Activated CD4-positive, alpha-beta T cell treated with anti-CD3 and anti-CD28 coated beads, Interleukin-10, Interleukin-2, amounts not matched to agents 100 ng/mL and 50 ng/mL, durations not matched to agents 16 hours and 8 hours (primary cell): ENCODE measurements at places on chromosomes 6 and 20.

DNA sequence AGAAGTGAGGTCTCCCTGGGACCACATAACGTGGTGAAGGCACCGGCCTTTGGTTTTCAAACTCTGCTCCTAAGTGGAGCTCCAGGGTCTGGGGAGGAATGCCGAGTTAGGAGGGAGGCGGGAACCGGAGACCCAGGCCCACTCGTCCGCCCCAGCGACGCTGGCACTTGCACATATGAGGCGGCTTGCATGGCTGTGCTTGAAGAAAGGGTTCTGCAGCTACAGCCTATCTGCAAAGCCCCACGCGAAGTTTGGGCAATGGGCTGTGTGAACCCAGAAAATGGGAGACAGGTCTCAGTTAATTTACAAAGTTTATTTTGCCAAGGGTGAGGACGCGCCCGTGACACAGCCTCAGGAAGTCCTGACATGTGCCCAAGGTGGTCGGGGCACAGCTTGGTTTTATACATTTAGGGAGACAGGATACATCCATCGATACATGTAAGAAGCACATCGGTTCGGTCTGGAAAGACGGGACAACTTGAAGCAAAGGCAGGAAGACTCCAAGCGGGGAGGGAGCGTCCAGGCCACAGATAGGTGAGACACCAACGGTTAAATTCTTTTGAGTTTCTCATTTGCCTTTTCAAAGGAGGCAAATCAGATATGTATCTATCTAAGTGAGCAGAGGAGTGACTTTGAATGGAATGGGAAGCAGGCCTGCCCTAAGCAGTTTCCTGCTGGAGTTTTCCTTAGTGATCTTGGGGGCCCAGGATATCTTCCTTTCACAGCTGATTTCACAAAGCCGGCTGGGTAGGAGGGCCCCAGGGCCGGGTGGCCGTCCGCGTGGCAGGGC, 782 bp upstream of the PCMTD2 start:
- DNase-seq: no peak

DNA sequence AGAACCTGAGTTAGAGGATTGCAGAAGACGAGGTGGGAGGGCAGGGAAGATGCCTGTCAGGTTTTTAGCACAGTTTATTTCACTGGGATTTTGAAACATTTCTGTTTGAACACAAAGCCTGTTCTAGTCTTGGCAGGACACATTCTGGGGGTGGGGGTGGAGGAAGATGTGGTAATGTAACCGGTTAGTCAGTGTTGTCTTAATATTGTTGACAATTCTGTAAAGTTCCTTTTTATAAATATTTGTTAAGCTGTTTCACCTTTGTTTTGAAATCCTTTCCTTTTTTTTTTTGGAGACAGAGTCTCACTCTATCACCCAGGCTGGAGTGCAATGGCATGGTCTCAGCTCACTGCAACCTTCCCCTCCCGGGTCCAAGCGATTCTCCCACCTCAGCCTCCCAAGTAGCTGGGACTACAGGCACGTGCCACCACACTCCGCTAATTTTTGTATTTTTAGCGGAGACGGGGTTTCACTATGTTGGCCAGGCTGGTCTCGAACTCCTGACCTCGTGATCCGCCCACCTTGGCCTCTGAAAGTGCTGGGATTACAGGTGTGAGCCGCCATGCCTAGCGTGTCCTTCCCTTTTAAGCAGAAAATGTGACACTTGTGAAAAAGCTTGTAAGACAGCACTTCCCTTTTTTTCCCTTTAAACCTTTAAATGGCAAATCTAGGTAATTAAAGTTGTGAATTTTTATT, 20.2 kb downstream of the SLC9A8 start:
- DNase-seq: no peak

- no peak for DNase-seq
Observed at GRCh38 chr6:166282394-166283032, 25.7 kb downstream of the PRR18 start.

GRCh38 chr6:7960848-7961247, 50.3 kb upstream of the TXNDC5 start:
- DNase-seq: no peak

DNA sequence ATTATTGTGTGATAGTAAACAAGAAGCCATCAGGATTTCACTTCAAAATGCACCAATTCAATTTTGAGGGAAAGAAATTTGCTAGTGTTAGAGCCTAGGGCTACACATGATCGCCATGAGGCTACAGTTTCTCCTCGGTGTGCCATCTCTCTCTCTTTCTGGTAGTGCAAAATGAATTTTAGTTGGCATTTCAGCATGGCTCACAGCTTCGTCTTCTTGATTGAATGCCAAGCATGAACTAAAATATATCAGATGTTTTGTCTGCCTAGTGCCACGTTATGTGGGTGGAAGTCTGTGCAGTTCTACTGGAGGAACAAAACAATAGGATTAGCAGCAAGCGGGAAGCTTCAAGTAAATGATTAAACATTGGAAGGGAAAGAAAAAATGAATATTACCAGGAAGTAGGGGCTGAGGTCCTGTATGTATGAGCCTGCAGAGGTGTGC, 6.8 kb upstream of the MRAP2 start:
- no peak for DNase-seq

DNA sequence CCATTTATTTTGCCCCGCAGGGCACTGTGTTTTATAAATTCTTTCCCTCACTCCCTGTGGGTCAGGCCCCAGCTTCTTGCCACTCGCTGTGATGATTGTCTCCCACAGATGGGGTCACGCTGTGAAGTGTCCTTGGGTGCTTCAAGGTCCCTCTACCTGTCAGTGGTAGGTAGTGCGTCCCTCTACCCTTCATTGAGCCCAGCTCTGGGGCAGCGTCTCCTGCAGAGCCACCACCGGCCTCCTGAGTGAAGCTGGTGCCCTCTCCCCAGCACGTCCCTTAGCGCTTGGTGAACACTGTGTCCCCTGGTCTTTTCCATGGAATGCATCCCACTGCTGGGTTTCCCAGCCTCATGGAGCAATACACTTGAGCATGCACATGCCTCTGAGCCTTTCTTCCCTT, 108.2 kb downstream of the NRN1 start:
- no peak for DNase-seq

DNA sequence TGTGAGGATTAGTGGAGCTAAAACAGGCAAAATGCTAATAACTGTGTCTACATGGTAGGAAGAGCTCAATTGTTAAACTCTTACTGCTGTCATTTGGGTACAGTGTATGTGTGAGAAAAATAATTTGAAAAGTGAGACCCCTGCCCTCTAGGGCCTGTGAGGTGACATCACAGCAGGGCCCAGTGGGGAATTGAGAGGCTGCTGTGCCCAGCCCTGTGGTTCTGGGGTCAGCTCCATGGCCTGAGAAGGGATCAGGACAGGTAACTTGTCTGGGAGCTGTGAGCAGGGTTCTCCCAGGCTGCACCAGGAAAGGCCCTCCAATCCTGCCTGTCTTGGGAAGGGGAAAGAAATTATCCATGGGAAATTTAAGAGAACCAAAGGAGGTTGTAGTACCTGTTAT, 1.3 kb downstream of the SIRPB1 start:
- DNase-seq: no peak

- no peak for DNase-seq
Observed at GRCh38 chr20:37421988-37422387, 76.0 kb downstream of the SRC start.

- DNase-seq: no peak
Observed at GRCh38 chr6:169940481-169941271, 189.3 kb downstream of the ERMARD start.

DNA sequence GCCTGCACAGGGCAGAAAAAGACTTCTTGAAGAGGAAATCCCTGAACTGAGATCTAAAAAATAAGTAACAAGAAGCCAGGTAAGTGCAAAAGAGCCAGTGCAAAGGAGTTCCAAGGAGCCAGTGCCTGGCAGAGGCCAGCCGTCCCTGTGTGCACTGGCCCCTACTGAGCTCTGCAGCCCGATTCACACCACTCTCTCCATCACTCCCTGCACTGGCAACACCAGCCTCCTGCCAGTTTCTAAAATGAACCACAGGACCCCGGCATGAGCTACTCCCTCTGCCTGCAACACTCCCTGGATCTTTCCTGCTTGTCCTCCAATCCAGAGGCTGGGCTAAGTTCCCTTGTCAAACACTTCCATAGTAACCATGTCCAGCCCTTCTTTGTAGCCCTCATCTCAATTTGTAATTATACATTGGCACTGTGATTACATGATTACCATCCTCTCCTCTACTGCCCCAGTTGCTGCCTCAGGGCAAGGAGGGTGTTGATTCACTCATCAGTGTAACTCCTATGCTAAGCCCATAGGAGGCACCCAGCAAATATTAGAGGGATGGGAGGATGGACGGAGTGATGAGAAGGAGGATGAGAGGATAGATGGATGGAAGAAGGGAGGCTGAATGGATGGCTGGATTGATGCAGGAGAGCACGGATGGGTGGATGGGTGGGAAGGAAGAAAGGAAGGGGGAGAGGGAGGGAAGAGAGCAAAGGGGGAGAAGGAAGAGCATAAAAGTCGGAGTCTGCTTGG, 49.3 kb downstream of the SIRPA start:
- DNase-seq: no peak
